ENCODE measurements at places on chromosomes 4 and X.

DNA sequence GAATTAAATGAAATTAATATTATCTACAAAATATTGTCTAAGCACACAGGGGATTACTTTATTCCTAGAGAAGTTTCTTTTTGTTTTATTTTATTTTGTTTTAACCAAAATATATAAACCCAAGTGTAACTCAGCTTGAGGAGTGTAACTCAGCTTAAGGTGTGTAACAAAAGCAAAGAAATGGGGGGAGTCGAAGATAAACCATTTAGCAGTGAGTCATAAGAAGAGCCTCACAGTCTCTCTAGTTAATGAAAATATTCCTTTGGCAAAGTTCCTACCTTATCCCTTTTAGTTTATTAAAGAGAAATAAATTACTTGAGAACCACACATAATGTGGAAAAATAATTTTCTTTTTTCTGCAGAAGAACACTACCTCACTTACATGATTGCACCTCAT, 261.8 kb downstream of the KCTD8 start:
- DNase-seq, result no peak

GRCh38 chrX:36978886-36979285, 29.3 kb upstream of the FAM47C start:
- DNase-seq, result no peak

- DNase-seq, result no peak
Observed at GRCh38 chr4:158821228-158821971, 52.6 kb downstream of the FNIP2 start.

DNA sequence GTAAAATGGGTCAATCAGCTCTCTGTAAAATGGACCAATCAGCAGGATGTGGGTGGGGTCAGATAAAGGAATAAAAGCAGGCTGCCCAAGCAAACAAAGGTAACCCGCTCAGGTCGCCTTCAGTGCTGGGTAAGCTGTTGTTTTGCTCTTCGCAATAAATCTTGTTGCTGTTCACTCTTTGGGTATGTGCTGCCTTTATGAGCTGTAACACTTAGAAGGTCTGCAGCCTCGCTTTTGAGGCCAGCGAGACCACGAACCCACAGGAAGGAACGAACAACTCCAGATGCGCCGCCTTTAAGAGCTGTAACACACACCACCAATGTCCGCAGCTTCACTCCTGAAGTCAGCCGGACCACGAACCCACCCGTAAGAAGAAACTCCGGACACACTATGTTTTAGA, 11.5 kb upstream of the CAMK2D start:
- DNase-seq, result no peak

GRCh38 chr4:19999276-19999675, 252.4 kb upstream of the SLIT2 start:
- DNase-seq, result peak; percentile 57

- peak; percentile 41 for DNase-seq
Observed at GRCh38 chr4:76199664-76200211, 13.9 kb downstream of the SCARB2 start.

DNA sequence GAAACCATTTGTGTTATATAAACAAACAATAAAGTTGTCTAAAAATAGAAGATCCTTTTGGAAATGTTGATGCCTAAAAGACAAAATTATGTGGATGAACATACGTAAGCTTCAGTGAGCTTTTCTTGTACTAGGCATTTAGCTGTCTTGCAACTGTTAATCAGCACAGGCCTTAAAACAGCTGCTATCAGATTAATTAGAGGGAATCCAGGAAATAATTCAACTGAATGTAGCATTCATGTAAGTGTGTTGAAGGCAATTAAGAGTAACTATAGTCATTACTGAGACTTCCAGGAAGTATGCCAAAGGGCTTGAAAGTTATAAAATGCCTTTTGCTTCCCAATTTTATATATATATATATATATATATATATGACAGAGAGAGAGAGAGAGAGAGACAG, 248.7 kb downstream of the IL1RAPL1 start:
- no peak for DNase-seq

DNA sequence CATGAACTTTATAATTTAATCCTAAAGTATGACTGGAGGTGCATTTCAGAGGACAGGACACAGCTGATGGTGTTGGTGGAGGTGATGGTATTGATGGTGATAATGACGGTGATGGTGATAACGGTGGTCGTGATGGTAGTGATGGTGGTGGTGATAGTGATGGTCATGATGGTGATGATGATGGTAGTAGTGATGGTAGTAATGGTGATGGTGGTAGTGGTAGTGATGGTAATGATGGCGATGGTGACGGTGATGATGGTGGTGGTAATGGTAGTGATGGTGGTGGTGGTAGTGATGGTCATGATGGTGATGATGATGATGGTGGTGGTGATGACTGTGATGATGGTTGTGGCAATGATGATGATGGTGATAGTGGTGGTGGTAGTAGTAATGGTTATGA, 40.4 kb downstream of the SLC2A9 start:
- no peak for DNase-seq

Measured in NCI-H2171 treated with DMSO at 0.1 percent for 48 hours (cell line).